ENCODE measurements at places on chromosomes 5 and 9. TPM values are rescaled to one million over a fixed set of nuclear protein-coding genes. Genes with fewer than 3 reads are reported as not detected.

The NMUR2 gene
- total RNA-seq = not detected

The EIF4E1B gene
- not detected for total RNA-seq

The EQTN gene
- total RNA-seq = 1.6 TPM

The TRPM6 gene
- 1.1 TPM for total RNA-seq

The OTULINL gene
- total RNA-seq = 32.6 TPM

The SLC25A2 gene
- total RNA-seq = not detected

The PCDHGA5 gene
- 6.6 TPM for total RNA-seq

The DCTN4 gene
- 96.2 TPM for total RNA-seq

The EPB41L4B gene
- 3.7 TPM for total RNA-seq

The GABRG2 gene
- total RNA-seq = 37.4 TPM

The DPH7 gene
- 26.5 TPM for total RNA-seq

The SPAAR gene
- 0.31 TPM for total RNA-seq

The PPWD1 gene
- 60.5 TPM for total RNA-seq

The SAXO1 gene
- total RNA-seq = not detected

The SMIM32 gene
- total RNA-seq = not detected

The SH3PXD2B gene
- total RNA-seq = 17.6 TPM

The CCDC187 gene
- under 0.01 TPM for total RNA-seq

The ARHGEF37 gene
- total RNA-seq = 1.4 TPM

The FAM153A gene
- total RNA-seq = 2.8 TPM

The TSLP gene
- not detected for total RNA-seq

The HAVCR2 gene
- total RNA-seq = 7.0 TPM

The DMRT2 gene
- total RNA-seq = 0.16 TPM

The HTR4 gene
- total RNA-seq = 0.16 TPM

The RABL6 gene
- 38.2 TPM for total RNA-seq

The CAMK2A gene
- total RNA-seq = 14.0 TPM

The PDE6A gene
- not detected for total RNA-seq

The PFN3 gene
- not detected for total RNA-seq

The CDO1 gene
- 73.2 TPM for total RNA-seq

The DEPDC1B gene
- 10.3 TPM for total RNA-seq

The SIT1 gene
- total RNA-seq = not detected

The PCDHB5 gene
- 9.7 TPM for total RNA-seq

The GADD45G gene
- total RNA-seq = 5.6 TPM

The PCDHGC4 gene
- total RNA-seq = 91.2 TPM

The BTNL9 gene
- 0.78 TPM for total RNA-seq

The ACTBL2 gene
- not detected for total RNA-seq

The GLRA1 gene
- 0.16 TPM for total RNA-seq

The NEURL1B gene
- 19.2 TPM for total RNA-seq

The SCGB3A2 gene
- not detected for total RNA-seq

The SH3GLB2 gene
- total RNA-seq = 56.6 TPM

The GOLGA2 gene
- 45.9 TPM for total RNA-seq

The CER1 gene
- total RNA-seq = not detected

The HMCN2 gene
- not detected for total RNA-seq

The RELL2 gene
- total RNA-seq = 8.4 TPM

The DNAJA1 gene
- 203 TPM for total RNA-seq

The SH3TC2 gene
- 1.6 TPM for total RNA-seq

The RNF180 gene
- 102 TPM for total RNA-seq

The DTWD2 gene
- 13.9 TPM for total RNA-seq

The RBM22 gene
- total RNA-seq = 27.6 TPM

The KLHL3 gene
- 8.7 TPM for total RNA-seq

The PCDHGA4 gene
- total RNA-seq = 8.4 TPM

The CWC27 gene
- 30.4 TPM for total RNA-seq

The ZNF618 gene
- 5.8 TPM for total RNA-seq

The ALDOB gene
- 0.16 TPM for total RNA-seq

The TSSK1B gene
- total RNA-seq = 0.16 TPM

The ADAMTSL2 gene
- 3.3 TPM for total RNA-seq

The IRX2 gene
- not detected for total RNA-seq

The PCDHA10 gene
- total RNA-seq = 20.3 TPM

The CYFIP2 gene
- 84.7 TPM for total RNA-seq

The CCNO gene
- total RNA-seq = 0.16 TPM
